ENCODE measurements at places on chromosomes 16 and 17. TPM values are rescaled to one million over a fixed set of nuclear protein-coding genes. Genes with fewer than 3 reads are reported as not detected.

- no peak for DNase-seq
Measured at GRCh38 chr16:77840093-77840492, 51.7 kb downstream of the VAT1L start.

Gene RCVRN
- not detected for total RNA-seq

Gene CD300LB
- total RNA-seq, result not detected

Gene WNT9B
- not detected for total RNA-seq

- no peak for DNase-seq
Measured at GRCh38 chr17:66734186-66734943, 100.6 kb upstream of the CACNG5 start.

Gene TEX19
- not detected for total RNA-seq

Gene WNT3
- 4.9 TPM for total RNA-seq

- DNase-seq, result no peak
Measured at GRCh38 chr17:77083531-77083930, 57.2 kb upstream of the SEC14L1 start.

GRCh38 chr17:80743181-80743771, 198.6 kb downstream of the RPTOR start:
- no peak for DNase-seq

- no peak for DNase-seq
Measured at GRCh38 chr17:21072745-21073197, 30.0 kb upstream of the USP22 start.

Gene MLX
- total RNA-seq, result 30.3 TPM

- DNase-seq, result no peak
Measured at GRCh38 chr17:11332706-11333105, 91.7 kb downstream of the SHISA6 start.

GRCh38 chr16:2006317-2006716, 3.3 kb downstream of the ZNF598 start:
- DNase-seq, result no peak

GRCh38 chr17:71202449-71202848, 918.4 kb upstream of the SOX9 start:
- DNase-seq, result no peak

GRCh38 chr16:63618896-63619485, 1502.9 kb downstream of the CDH11 start:
- no peak for DNase-seq

DNA sequence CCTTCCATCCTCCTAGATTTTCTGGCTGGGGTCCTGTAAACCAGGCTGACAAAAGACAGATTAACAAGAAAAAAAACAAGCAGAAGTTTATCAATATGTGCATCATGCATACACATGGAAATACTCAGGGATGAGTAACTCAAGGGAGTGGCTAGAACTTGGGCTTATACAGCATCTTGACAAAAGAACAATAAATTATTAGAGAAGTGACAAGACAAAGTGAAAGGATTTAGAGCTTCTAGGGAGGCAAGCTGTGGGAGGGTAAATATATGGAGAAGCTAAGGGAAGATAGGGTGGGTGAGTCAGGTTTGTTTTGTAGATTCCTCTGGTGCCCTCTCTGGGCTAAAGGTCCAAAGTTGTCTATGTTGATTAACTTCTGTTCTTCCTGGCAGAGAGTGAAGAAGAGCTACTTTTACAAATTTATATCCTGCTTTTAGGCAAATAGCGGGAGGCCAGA, 48.0 kb upstream of the NDRG4 start:
- DNase-seq, result no peak

GRCh38 chr17:66814026-66814425, 20.9 kb upstream of the CACNG5 start:
- no peak for DNase-seq

GRCh38 chr16:27481282-27481934, 68.3 kb downstream of the GTF3C1 start:
- peak; percentile 70 for DNase-seq

Gene FNDC8
- not detected for total RNA-seq

DNA sequence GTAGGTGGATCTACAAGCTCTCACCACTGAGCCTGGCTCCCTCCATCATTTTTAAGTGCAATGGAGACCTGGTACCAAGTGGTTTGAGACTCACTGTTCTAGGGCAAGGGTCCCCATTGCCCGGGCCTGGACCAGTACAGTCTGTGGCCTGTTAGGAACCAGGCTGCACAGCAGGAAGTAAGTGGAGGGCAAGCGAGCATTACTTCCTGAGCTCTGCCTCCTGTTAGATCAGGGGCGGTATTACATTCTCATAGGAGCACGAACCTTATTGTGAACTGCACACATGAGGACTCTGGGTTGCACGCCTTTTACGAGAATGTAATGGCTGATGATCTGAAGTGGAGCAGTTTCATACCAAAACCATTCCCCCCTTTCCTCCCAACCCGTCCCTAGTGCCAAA, 6.8 kb upstream of the ZNF594 start:
- DNase-seq, result no peak

Gene ABCA8
- 21.0 TPM for total RNA-seq

- no peak for DNase-seq
Measured at GRCh38 chr16:4233431-4233830, 8.4 kb downstream of the SRL start.

DNA sequence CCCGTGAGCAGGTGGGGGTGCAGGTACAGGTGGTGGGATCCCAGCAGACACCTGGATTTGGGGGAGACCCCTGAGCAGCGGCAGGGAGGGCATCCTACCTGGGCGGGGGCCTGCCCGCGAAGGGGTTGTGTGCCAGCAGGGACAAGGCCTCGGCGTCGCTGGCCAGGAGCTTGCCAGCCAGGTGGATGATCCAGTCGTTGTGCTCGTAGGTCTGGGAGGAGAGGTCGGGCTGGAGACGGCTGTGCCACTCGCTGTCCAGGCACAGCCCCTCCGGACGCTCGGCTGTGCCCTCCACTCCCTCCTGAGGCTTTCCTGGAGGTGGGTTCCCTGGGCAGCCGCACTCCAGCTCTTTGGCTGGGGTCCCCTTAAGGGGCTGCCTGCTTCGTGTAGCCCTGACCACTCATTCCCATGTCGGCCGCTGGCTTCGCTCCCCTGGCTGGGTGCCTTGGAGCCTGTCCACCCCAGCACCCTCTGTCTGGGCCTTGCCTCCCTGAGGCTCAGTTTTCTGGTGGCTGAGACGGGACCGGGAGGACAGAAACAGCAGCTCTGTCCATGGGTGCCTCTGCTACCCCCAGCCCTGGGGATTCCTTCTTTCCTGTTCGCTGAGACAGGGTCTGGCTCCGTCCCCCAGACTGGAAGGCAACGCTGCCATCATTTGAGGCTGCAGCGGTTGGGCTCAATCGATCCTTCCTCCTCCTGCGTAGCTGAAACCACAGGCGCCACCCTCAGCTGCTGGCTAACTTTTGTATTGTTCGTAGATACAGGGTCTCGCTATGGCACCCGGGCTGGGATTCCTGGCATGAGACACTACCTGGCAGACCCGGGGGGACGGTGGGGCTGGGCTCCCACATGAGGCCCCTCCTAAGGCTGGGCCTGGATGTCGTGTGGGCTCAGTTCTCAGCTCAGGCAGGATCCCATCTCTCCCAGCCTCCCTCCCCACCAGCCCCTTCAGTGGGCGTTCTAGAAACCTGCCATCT, 68.6 kb upstream of the GNG13 start:
- peak; percentile 84 for DNase-seq

Gene DNAH2
- not detected for total RNA-seq

Gene ETV4
- 1.1 TPM for total RNA-seq

Gene FOXJ1
- 0.12 TPM for total RNA-seq

- no peak for DNase-seq
Measured at GRCh38 chr16:47320546-47321310, 140.1 kb downstream of the ITFG1 start.

- DNase-seq, result no peak
Measured at GRCh38 chr17:38749223-38750043, 1.3 kb upstream of the PCGF2 start.

DNA sequence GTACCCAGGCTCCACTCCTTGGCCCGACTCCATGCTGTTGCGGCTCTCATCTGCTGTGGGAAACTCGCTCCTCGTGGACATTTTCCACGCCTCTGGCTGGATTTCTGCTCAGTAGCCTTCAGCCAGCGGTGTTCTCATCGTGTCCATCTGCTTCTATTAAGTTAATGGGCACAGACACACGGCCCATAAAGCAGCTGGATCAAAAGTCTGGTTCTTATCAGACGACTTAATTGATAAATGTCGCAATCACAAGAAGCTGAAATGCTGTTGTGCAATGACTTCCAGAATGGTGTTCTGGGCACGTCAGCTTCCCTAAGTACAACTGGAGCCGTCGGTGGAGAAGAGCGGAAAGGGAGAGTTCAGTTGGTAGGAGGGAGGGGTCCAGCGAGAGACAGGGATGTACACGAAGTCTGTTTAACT, 211.7 kb upstream of the CHMP6 start:
- no peak for DNase-seq

GRCh38 chr17:70375813-70376770, 206.8 kb downstream of the KCNJ2 start:
- DNase-seq, result no peak

GRCh38 chr16:64440421-64440831, 681.4 kb downstream of the CDH11 start:
- DNase-seq, result no peak

- no peak for DNase-seq
Measured at GRCh38 chr16:78275420-78275819, 176.0 kb downstream of the WWOX start.

DNA sequence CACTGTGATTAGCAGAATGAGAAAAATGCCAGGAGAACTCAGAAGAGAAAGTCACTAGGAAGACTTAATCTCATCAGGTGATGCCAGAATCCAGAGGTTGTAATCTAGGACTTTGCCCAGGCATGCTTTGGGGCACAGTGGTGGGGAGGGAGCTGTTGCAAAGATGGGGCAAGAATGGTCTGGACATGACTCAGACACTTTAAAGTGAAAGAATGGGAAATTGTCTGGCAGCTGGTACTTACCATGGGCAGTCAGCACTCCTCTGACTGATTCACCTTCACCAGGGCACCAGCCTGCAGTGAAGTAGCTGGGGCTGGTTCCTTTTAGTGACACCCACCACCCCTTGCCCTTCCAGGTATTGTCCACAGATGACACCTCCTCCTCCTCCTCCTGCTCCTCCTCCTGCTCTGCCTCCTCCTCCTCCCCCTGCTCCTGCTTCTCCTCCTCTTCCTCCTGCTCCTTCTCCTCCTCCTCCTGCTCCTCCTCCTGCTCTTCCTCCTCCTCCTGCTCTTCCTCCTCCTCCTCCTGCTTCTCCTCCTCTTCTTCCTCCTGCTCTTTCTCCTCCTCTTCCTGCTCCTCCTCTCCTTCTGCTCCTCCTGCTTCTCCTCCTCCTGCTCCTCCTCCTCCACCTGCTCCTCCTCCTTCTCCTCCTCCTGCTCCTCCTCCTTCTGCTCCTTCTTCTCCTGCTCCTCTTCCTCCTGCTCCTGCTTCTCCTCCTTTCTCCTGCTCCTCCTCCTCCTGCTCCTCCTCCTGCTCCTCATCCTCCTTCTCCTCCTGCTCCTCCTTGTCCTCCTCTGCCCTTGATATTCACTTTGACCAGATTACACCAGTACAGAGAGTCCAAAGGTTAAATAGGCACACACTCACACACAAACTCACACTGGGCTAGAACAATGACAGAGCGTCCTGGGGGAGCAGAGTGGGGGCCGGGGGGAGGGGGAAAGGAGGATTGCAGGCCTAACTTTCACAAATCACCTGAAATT, at the start of gene CHD9NB:
CHD9NB (minus strand) TSS at position 379 of the 983 bp plus-strand sequence. CDS start 8,739 bp downstream, outside the sequence.
- no peak for DNase-seq

Gene GDPD1
- total RNA-seq, result 1.9 TPM

Gene SMIM36
- total RNA-seq, result not detected

- DNase-seq, result no peak
Measured at GRCh38 chr16:67878232-67878631, 5.4 kb downstream of the EDC4 start.

GRCh38 chr17:82912484-82913089, 72.8 kb upstream of the ZNF750 start:
- DNase-seq, result no peak
